ENCODE measurements at places on chromosomes 7 and 10. TPM values are rescaled to one million over a fixed set of nuclear protein-coding genes. Genes with fewer than 3 reads are reported as not detected.

NPSR1 gene
- total RNA-seq = 0.58 TPM

RBP3 gene
- not detected for total RNA-seq

HGF gene
- total RNA-seq = 42.7 TPM

FASTK gene
- 42.4 TPM for total RNA-seq

C10orf53 gene
- total RNA-seq = not detected

PON1 gene
- not detected for total RNA-seq

ABI1 gene
- 60.1 TPM for total RNA-seq

CALHM3 gene
- not detected for total RNA-seq

CYP2C8 gene
- total RNA-seq = 1.1 TPM

SPDYE2B gene
- not detected for total RNA-seq

EVX1 gene
- 1.1 TPM for total RNA-seq

FXYD4 gene
- total RNA-seq = 0.95 TPM

GIMAP6 gene
- 29.5 TPM for total RNA-seq

TMEM176A gene
- total RNA-seq = 20.8 TPM

FAM149B1 gene
- total RNA-seq = 48.5 TPM

PAPSS2 gene
- 40.2 TPM for total RNA-seq

OR9A2 gene
- total RNA-seq = 1.1 TPM

ATOH7 gene
- total RNA-seq = not detected

BLNK gene
- 7.3 TPM for total RNA-seq

ITPRID1 gene
- not detected for total RNA-seq

SEMA3D gene
- 102 TPM for total RNA-seq

ITGB1 gene
- 1,010 TPM for total RNA-seq

CRYGN gene
- total RNA-seq = 0.16 TPM

FRMPD2 gene
- 1.9 TPM for total RNA-seq

C10orf105 gene
- 0.26 TPM for total RNA-seq

SLC26A3 gene
- not detected for total RNA-seq

DIP2C gene
- total RNA-seq = 24.3 TPM

ZP3 gene
- 0.42 TPM for total RNA-seq

SFRP4 gene
- total RNA-seq = 11.2 TPM
